ENCODE measurements at places on chromosomes 3 and 15.

DNA sequence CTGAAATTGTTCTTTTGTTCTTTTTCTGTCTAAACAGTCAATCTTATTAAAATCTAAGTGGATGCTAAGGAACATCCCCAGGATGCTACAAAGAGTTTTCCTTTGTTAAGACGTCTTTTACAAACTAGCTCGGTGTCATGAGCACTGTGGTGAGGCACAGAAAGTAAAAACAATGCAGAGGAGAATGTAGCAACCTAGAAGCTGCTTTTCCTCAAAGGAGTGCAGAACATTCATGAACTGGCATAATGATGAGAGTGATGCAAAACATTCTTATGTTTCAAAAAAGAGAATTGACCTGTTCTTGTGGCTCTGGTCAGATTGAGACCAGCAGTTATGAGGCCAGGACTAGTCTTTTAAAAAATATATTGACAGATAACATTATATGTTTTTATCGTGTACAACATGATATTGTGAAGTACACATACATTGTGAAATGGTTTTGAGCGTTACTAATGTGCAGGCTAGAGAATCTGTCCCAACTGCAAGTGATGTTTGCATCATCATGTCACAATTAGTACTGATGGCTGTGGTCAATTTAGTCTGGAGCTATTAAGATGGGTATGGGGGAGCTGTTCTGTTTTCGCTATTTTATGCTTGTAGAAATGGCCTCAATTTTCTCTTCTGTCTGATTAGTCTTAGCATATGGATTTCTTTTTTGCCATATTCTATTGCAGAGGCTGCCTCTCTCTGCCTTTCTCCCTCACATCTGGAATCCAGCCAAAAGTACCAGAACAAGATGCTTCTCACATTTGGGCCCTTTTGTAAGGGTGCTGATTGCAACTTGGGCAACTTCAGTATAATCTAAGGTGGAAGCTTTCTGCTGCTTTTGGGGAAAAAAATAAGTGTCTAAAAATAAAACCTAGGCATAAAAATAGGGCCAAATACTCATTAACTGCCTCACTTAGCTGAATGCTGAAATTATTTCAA, 50.2 kb downstream of the HHLA2 start:
- DNase-seq, result no peak

- DNase-seq, result no peak
These were observed 140.7 kb downstream of the KLF13 start for GRCh38 chr15:31467361-31467760.

GRCh38 chr15:65949491-65949890, 80.2 kb downstream of the RAB11A start:
- DNase-seq, result no peak

GRCh38 chr3:45777746-45778386, 18.5 kb downstream of the SLC6A20 start:
- DNase-seq, result no peak

DNA sequence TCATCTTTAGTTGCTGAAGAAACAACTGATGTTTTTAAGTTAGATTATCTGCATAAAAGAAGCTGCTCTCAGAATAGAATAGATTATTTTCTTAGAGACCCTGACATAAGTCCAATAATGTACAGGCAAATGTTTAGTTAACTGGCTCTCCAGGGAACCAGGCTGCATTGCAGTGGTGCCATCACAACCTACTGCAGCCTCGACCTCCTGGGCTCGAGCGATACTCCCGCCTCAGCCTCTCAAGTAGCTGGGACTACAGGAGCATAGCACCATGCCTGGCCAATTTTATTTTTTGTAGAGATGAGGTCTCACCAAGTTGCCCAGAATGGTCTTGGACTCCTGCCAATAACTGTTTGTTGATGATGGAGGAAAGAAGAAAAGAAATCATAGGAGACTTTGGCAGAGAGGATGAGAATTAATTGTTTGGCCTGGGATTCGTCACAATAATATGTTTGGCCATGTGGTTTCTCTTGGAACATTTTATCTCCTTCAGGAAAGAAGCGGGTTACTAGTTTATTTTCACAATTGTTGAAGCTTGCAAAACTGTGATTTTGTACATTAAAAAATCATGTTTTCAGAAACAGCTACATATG, 429.2 kb downstream of the CADM2 start:
- DNase-seq, result no peak

DNA sequence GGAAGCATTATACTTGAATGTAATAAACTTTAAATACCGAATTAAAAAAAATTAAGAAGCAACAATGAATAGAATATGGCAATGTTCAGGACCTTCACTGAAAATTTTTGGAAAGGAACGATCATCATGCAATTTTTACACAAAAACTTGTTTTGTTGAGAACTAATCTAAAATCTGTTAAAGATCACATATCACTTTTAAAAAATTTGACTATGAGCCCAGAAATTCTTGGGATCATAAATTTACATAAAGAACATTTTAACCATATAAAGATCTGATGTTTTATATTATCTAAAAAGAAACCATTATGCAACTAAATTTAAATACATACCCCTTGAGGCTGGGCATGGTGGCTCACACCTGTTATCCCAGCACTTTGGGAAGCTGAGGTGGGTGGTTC, 76.2 kb upstream of the MELTF start:
- DNase-seq, result no peak

GRCh38 chr15:59406446-59406845, 31.5 kb upstream of the FAM81A start:
- DNase-seq, result no peak

- DNase-seq, result no peak
These were observed 392.8 kb downstream of the TUSC7 start for GRCh38 chr3:117102426-117102825.

DNA sequence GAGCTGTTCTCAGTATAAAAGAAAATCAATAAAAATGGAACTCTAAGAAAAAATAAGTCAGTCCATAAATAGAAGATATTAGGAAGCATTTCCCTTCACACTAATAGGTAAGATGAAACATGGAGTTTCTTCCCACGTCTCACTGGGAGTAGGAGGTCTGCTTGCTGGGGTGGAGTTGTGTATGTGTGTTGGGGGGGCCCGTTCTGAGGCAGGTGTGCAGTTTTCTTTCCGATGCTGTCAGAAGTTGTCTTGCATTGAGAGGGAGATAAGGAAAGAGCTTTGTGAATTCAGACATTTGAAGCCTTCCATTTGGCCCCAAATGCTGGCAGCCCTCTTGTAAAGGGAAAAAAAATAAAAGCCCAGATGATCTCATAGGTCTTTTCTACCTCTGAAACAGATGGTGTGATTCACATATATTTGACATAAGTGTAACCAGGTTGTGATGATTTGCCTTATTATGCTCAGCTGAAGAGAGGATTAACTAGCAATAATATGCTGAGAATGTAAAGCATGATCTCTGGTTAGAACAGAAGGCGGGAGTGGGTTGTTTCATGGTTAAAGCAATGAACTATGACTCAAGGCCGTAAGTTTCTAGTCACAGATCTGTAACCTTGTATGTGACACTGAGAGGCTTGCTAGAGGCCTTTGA, 8.8 kb downstream of the RASGRP1 start:
- no peak for DNase-seq

DNA sequence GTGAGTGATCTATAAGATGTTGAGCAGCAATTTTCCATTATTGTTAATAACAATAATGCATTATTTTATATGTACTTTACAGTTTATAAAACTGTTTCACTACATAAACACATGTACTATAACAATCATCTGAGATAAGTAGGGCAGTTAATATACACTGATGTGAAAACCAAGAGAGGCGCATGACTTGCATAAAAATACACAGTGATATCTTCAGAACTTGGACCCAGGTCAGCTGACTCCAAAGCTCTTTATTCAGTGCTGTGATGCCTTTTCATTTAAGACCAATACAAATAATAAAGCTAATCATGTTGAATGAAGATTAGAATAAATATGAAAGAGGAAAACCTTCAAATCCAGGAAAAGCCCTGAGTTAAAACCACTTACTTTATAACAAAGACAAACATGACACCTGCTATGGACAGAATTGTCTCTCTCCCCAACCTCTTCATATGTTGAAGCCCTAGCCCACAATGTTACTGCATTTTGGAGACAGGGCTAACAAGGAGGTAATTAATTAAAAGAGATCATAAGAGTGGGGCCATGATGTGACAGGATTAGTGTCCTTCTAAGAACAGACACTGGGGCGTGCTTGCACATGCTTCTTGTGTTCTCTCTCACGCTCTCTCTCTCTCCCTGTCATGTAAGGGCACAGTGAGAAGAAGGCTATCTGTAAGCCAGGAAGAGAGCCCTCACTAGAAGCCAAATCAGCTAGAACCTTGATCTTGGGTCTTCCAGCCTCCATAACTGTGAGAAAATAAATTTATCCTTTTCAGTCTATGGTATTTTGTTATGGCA, 55.8 kb upstream of the TSPAN3 start:
- DNase-seq, result no peak

DNA sequence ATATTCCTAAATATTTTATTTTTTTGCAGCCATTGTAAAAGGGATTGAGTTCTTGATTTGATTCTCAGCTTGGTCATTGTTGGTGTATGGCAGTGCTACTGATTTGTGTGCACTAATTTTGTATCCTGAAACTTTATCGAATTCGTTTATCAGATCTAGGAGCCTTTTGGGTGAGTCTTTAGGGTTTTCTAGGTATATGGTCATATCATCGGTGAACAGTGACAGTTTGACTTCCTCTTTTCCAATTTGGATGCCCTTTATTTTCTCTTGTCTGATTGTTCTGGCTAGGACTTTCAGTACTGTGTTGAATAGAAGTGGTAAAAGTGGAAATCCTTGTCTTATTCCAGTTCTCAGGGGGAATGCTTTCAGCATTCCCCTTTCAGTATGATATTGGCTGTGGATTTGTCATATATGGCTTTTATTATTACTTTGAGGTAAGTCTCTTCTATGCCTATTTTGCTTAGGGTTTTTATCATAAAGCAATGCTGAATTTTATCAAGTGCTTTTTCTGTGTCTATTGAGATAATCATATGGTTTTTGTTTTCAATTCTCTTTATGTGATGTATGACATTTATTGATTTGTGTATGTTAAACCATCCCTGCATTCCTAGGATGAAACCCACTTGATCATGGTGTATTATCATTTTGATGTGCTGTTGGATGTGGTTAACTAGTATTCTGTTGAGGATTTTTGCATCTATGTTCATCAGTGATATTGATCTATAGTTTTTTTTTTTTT, 11.4 kb upstream of the SLC9A9 start:
- no peak for DNase-seq

DNA sequence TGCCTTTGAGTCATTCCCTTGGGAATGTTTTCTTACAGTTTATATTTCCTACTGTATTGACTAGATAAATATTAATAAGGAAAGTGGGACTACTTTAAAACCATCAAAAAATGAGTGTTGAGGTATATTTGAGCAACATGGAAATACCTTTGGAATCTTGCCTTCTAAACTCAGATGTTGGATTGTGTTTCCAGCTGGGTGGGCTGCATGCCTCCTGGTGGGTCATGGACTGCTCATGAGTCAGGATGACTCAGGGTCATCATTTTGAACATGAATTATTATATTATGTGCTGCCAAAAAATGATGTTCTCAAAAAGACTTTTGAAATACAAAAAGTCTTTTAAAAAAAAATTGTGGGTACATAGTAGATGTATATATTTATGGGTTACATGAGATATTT, 41.1 kb upstream of the APH1B start:
- DNase-seq, result no peak

GRCh38 chr15:83837945-83838571, 184.1 kb downstream of the ADAMTSL3 start:
- DNase-seq, result peak; percentile 4

DNA sequence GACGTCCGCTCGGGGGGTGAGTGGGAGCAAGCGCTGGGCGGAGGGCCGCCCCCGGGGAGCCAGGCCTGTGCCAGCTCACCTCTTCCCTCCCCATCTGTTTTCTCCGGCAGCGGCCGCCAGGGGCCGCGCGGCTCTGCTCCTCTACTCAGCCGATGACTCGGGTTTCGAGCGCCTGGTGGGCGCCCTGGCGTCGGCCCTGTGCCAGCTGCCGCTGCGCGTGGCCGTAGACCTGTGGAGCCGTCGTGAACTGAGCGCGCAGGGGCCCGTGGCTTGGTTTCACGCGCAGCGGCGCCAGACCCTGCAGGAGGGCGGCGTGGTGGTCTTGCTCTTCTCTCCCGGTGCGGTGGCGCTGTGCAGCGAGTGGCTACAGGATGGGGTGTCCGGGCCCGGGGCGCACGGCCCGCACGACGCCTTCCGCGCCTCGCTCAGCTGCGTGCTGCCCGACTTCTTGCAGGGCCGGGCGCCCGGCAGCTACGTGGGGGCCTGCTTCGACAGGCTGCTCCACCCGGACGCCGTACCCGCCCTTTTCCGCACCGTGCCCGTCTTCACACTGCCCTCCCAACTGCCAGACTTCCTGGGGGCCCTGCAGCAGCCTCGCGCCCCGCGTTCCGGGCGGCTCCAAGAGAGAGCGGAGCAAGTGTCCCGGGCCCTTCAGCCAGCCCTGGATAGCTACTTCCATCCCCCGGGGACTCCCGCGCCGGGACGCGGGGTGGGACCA, 632 bp upstream of the CRELD1 start:
- DNase-seq, result peak; percentile 92

DNA sequence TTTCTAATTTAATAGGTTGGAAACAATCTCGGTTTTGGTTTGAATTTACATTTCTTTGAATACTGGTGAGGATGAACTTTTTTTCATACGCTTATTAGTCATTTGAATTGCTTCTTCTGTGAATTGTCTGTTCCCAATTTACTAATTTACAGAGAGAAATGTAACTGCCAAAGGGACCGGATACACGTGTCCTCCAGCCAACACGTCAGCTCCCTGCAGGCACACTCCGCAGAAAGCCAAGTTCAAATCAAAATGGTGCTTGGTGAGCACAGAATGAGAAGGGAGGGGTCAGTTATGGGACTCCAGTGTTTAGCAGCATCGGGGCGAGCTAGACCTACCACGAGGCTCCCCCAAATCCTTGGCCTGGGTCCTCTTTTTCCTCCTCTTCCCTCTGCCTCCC, 10.8 kb upstream of the TSEN2 start:
- no peak for DNase-seq

- no peak for DNase-seq
These were observed 284.8 kb downstream of the OTOL1 start for GRCh38 chr3:161781381-161781780.

GRCh38 chr3:111915905-111916304, 56.8 kb downstream of the PHLDB2 start:
- no peak for DNase-seq

- no peak for DNase-seq
These were observed 236.3 kb downstream of the MEX3B start for GRCh38 chr15:81809543-81809942.

- no peak for DNase-seq
These were observed 266.6 kb upstream of the SLITRK3 start for GRCh38 chr3:165462636-165463334.

GRCh38 chr15:89521605-89522004, 25.2 kb upstream of the RHCG start:
- no peak for DNase-seq

GRCh38 chr15:68375716-68376220, 56.2 kb downstream of the ITGA11 start:
- DNase-seq, result no peak

- no peak for DNase-seq
These were observed at the start of gene TLR9 for GRCh38 chr3:52225452-52226228. Gene TLR9 (minus strand): TSS chr3:52225645. CDS start chr3:52225529, 116 bp downstream.

GRCh38 chr15:40314723-40315276, 7.1 kb upstream of the PLCB2 start:
- no peak for DNase-seq

GRCh38 chr15:74240002-74240568, 4.0 kb downstream of the CCDC33 start:
- DNase-seq, result no peak

All from activated CD4-positive, alpha-beta T cell treated with anti-CD3 and anti-CD28 coated beads, Interleukin-2, amount 50 U/mL, for 48 hours (primary cell).